Esophagus squamous epithelium (tissue), 5 donors: ENCODE measurements at places on chromosomes 1 and 21.

- DNase-seq: no peak
These were observed 12.7 kb downstream of the GPR3 start for GRCh38 chr1:27405074-27405473.

DNA sequence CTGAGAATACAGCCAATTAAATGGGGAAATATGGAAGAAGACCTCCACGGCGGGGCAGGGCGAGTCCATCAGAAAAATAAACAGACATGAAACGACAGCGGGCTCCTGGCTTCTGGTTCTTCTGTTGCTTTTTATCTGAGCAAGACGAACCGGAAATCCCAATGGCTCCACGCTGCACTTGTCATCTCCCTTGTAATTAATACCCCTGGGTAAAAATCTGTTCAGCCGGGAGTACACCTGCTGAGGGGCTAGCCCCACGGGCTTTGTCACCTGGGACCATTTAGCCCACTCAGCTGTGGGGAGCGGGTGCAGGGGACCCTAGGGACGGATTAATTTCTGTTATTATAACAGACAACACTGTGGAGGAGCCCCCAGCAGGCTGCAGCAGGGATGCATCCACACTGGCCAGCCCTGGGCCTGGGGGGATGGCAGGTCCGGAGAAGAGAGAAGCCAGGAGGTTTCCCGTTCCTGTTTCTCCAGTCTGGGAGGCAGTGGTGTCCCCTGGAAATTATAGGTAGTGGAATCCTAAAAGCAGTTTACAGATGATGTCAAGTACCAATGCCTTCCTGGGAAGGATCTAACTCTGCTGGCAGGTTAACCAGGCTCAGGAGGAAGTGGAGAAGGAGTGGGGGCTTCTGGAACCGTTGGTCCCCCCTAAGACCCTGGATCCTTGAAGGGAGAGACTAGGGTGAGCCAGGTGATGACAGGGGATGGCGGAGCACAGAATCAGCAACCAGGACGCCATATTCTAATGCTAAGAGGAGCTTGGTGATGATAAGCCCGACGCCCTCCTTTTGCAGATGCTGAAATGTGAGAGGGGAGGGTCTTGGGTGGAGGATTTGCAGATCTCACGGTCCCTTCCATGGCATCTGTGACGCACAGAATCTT is 566.1 kb downstream of the PTPRU start:
- no peak for DNase-seq

DNA sequence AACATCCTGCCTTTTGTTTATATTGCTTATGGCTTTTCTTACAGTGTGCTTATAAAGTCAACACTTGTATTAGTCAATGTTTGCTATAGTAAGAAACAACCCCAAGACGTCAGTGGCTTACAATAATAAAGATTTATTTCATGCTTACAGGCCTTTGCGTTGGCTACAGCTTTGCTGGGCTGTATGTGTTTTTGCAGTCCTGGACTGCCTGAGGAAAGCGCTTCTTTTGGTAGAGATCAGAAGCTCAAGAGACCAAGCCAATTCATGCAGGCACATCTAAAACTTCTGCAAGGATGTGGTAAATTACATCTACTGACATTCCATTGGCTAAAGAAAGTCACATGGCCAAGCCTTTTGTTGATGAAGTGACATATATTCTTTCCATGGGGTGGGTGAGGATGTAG is 17.5 kb upstream of the PRKAA2 start:
- no peak for DNase-seq

GRCh38 chr1:56575865-56576264 is 3.5 kb downstream of the PLPP3 start:
- DNase-seq: no peak

GRCh38 chr1:22525646-22526045 is 37.6 kb upstream of the EPHA8 start:
- no peak for DNase-seq

DNA sequence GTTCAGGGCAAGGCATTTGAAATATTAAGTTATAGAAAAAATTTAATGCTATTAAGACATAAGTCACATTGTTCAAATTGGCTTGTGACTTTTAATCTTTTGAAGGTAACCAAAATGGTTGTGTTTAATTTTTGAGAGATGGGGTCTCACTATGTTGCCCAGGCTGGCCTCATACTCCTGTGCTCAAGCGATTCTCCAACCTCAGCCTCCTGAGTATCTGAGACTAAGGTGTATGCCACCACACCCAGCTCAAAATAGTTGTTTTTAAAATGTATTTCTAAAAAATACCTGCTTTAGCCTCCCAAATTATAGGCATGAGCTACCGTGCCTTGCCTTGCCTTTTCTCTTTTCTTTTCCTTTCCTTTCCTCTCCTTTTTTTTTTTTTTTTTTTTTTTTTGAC is 26.0 kb upstream of the CHAF1B start:
- DNase-seq: no peak

GRCh38 chr1:157399984-157400382 is 152.3 kb downstream of the FCRL5 start:
- no peak for DNase-seq

GRCh38 chr1:5992814-5993555 is 760 bp upstream of the NPHP4 start:
- DNase-seq: no peak

- DNase-seq: no peak
These were observed 104.7 kb downstream of the HIVEP3 start for GRCh38 chr1:41813755-41814745.

GRCh38 chr1:98342566-98342965 is 319.0 kb upstream of the SNX7 start:
- DNase-seq: no peak

GRCh38 chr1:62321446-62321845 is 2.2 kb upstream of the KANK4 start:
- no peak for DNase-seq

GRCh38 chr1:220828179-220828490 is 41.4 kb downstream of the MTARC1 start:
- DNase-seq: no peak

GRCh38 chr1:203462878-203463277 is 12.7 kb upstream of the PRELP start:
- DNase-seq: no peak

GRCh38 chr1:2160451-2161300 is 33.9 kb downstream of the FAAP20 start:
- no peak for DNase-seq

DNA sequence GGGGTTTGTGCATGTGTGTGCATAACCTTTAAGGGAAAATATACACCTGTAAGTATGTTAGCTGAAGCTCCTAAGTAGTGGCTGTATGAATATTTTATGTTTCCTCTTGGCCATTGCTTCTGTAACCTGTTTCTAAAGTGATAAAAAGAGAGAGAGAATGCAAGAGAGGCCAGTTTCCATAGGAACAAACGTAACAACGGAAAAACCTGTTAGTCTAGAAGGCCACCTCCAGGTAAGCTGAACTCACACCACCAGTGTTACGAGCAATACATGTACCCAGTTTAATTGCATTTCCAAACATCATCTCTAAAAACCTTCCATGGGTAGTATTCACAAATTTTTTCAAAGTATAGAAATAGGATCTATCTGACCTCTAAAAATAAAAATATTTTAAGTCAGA is 63.1 kb downstream of the PLPPR4 start:
- no peak for DNase-seq

GRCh38 chr1:111559736-111560279 is 56.4 kb upstream of the ADORA3 start:
- DNase-seq: no peak

- no peak for DNase-seq
These were observed 47.1 kb upstream of the PLA2G2C start for GRCh38 chr1:20233394-20233793.

DNA sequence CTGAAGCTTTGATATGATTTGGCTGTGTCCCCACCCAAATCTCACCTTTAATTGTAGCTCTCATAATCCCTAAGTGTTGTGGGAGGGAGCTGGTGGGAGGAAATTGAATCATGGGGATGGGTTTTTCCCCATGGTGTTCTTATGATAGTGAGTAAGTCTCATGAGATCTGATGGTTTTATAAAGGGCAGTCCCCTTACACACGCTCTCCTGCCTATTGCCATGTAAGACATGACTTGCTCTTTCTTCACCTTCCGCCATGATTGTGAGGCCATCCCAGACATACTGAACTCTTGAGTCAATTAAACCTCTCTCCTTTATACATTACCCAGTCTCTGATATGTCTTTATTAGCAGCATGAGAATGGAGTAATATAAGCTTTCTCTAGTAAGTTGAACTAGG is 261.9 kb downstream of the HLX start:
- no peak for DNase-seq

DNA sequence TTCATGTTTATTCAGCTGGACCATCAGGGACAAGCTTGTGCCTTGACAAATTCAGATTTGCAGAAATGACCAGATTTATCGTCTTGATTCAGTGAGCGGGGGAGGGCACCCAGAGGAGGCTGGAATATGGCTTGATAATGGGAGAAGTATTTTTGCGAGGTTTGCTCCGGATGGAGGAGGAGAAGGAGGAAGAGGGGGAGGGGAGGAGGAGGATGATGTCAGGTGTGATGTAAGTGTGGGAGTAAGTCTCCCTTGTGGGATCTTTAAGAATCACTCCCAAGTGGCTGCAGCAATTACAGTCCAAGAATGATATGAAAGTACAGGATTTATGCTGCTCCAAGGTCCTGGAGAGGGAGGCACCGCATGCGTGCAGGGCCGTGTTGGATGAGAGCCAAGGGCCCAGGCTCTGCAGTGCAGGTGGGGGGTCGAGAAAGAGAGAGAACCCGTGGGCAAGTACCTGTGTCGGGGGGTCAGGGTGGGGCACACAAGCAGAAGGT is 5.6 kb upstream of the ZNF496 start:
- no peak for DNase-seq

GRCh38 chr1:115211071-115211745 is 121.9 kb upstream of the TSPAN2 start:
- DNase-seq: no peak

DNA sequence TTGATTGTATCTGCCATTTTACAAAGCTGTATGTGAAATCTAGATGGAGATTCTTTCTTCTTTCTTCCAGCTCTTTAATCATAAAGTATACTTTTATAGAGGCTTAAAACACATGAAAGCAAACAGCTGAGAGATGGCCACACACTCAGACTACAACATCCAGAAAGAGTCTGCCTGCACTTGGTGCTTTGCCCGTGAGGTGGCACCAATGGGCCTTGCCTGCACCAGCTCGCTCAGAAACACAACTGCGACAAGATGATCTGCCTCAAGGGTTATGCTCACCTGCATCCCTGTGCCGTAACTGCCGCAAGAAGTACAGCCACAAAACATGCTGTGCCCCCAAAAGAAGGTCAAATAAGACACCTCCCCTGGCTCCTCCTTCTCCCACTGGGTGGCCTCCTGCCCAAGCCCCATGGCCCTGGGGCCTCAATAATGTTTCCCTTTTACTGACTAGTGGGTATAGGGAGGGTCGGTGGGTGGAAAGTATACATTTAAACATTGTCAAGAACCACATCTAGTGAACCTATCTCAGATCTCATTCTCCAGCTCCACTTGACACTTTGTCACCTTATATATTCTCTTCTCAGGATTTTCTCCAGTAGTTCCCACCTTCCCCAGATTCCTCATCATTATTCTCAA is 66.7 kb upstream of the ANGPTL3 start:
- DNase-seq: no peak

GRCh38 chr1:57843760-57844159 is 419.9 kb upstream of the DAB1 start:
- no peak for DNase-seq

DNA sequence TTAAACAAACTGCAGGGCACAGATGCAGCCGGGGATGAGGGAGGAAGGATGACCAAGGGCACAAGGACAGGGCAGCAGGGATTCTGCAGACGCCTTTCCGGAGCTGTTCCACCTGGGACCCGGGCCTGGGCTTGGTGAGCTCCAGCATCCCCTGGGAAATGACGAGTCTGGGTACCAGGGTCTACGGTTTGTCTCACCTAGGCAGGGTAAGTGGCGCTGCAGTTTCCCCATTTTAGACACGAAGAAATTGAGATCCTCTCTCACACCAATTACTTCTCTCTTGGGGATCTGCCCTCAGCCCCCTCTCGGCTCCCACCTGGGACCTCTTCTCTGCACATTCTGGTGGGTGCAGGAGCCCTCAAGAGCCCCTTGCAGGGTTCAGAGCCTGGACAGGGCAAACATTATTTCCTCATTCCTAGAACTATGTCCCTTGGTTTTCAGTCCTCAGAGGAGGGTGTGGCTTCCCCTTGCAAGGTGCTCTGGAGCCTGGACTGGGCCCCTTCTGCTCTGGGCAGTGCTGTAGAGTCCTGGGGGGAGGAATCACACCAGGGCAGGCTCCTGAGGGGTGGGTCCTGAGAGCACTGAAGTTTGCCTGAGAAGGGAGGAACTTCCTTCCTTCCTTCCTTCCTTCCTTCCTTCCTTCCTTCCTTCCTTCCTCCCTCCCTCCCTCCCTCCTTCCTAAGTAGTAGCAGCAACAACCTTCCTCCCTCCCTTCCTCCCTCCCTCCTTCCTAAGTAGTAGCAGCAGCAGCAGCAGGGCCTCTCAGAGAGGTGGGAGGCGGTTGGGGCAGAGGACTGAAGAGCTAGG is 16.0 kb downstream of the RAP1GAP start:
- no peak for DNase-seq

DNA sequence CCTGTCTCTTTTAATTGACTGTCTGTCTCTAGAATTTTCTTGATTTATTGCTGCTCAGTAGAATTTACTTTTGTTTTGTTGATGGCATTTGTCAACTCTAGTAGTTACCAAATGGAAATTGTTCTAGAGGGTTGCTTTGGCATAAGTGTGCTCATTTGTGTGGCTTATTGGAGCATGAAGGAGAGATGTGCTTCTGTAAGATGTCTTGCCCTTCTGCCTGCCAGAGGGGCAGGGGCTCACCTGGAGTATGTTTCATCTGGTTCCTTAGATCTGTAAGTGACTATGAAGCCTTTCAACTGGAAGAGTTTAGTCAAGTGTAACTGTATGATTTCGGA is 345.5 kb downstream of the DISC1 start:
- no peak for DNase-seq
